ENCODE measurements at places on chromosomes 1 and 21.

- no peak for DNase-seq
These were observed 6.6 kb downstream of the LDLRAD2 start for GRCh38 chr1:21818656-21819055.

DNA sequence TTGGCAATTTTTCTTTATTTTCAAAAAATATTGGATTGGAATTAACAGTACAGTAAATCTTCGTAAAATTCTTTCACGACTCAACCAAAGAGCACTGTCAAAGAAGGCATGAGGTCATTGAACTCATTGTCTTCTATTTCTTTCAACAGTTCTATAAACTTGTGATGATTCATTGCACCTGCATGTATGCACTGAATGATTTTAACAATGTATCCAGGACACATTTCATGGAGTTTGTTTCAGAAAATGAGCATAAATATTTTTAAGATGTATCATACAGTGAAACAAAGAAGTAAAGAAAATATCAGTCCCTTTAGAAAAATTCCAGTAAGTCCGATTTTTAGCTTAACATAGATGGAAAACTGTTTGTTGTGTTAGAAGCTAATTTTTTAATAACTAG, 33.6 kb upstream of the CD34 start:
- no peak for DNase-seq

GRCh38 chr1:179351281-179351680, 14.5 kb upstream of the AXDND1 start:
- DNase-seq = no peak

- DNase-seq = no peak
These were observed 168.0 kb upstream of the NR5A2 start for GRCh38 chr1:199859491-199859933.

GRCh38 chr1:169584483-169585144, 1.7 kb downstream of the F5 start:
- DNase-seq = no peak

DNA sequence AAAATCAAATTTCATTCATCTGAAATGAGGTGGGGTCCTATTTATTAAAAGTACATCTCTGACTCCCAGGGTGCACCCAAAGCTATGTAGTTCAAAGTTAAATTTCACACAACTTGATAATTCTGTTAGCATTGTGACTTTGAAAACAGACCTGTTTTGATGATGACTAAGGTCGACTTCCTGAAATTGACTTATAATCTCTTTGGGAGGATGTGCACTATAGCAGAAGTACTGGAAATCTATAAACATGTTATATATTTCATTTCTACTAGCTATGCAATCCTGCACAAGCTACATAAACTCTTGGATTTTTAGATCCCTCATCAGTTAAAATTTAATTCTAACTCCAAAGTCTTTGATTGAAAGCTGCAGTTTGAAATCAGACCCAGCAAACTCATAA, 507.6 kb downstream of the NEGR1 start:
- no peak for DNase-seq

DNA sequence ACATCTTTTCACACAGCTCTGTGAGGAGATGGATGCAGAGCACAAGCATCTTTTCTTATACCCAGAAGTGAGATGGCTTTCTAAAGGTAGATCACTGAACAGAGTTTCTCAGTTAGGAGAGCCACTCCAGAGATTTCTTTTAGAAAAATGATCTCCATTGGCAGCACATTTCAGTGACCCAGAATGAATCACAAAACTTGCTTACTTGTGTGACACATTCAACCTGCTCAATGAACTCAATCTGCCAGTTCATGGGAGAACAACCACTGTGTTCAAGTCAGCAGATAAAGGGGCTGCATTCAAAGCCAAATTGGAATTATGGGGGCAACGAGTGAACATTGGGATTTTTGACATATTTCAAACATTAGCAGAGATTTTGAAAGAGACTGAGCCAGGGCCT, 78.3 kb downstream of the UCHL5 start:
- DNase-seq = no peak

DNA sequence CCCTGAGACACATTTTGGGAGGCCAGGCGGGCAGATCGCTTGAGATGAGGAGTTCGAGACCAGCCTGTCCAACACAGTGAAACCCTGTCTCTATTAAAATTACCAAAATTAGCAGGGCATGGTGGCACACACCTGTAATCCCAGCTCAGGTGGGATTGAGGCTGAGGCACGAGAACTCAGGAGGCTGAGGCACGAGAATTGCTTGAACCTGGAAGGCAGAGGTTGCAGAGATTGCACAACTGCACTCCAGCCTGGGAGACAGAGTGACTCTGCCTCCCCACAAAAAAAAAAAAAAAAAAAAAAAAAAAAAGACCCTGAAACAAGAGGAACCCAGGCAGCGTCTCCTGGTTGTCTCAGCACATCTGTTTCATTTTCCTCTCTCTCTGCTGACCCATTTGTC, 24.2 kb downstream of the PGM1 start:
- DNase-seq = no peak

GRCh38 chr1:51663105-51663504, 46.2 kb downstream of the OSBPL9 start:
- DNase-seq = no peak

- no peak for DNase-seq
These were observed 81.5 kb downstream of the CAMK2N1 start for GRCh38 chr1:20404466-20404865.

- no peak for DNase-seq
These were observed 25.3 kb downstream of the SERTAD4 start for GRCh38 chr1:210257698-210258529.

- DNase-seq = no peak
These were observed 239.1 kb upstream of the SGIP1 start for GRCh38 chr1:66294707-66295370.

GRCh38 chr1:69077198-69077597, 490.5 kb upstream of the LRRC7 start:
- DNase-seq = no peak

DNA sequence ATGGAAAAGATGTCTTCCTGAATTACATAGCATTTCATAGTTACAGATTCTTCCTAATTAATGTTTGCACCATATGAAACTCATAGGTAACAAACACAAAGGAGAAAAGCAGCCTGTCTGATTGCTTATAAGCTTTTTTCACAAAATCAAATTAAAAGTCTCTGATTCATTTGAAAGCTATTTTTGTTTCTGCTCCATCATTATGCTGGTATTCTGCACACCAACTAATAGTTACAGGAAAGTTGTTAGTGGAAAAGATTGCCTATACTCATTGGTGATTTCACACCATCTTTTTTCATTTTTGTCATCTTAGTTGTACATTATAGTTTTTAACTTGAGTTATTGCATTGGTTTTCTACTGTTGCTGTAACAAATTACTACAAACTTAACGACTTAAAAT, 70.0 kb downstream of the PRKAA2 start:
- no peak for DNase-seq

DNA sequence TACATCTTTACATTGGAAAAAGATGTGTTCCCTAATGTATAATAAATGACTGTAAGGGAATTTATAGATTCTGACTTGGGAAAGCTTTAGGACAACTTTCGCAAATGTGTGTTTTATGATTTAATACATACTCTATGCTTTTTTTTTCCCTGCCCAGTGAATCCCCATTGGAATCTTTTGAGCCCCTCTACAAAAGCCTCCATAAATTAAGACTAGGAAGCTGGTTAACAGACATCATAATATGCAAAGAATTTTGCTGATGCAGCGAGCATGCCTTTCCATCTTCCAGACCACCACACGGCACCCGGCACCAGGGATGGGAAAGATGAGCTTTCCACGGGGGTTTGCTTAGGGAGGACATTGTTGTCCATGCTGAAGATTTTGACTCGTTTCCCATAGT, 156.1 kb upstream of the IVNS1ABP start:
- DNase-seq = no peak

DNA sequence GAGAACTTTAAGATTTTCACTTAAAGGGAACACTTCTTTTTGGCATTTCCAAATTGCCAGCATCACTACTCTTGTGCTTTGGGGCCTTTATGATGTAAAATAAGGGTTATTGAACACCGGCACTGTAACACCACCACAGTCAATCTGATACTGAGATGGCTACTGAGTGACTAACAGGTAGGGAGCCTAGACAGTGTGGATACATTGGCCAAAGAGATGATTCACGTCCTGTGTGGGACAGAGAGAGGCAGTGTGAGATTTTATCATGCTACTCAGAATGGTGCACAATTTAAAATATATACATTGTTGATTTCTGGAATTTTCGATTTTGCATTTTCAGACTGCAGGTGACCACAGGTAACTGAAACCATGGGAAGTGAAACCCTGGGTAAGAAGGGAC, 261.6 kb downstream of the SPATA17 start:
- DNase-seq = no peak

DNA sequence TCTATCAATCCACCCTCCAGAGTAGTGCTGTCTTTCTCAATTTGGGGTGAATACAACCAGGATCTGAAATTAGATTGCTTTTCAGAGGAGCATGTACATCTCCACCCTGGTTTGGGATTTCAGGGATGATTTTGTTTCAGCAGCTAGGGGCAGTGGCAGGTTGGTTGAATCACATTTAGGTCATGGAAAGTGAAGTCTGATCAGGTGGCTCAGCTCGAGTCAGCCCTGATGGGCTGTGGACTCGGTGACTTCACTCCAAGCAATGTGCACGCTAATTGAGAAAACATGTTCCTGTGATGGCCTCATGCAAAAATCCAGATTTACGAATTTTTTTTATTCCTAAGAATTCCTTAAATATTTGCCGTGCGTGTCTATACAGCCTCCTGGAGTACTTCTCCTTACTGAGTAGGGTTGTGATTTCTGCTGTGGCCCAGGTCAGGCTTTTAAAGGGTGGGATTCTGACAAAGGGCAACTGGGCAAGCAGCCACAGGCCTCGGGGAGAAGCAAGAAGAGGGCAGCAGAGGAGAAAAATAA, 7.5 kb downstream of the NGF start:
- no peak for DNase-seq

- no peak for DNase-seq
These were observed 15.8 kb downstream of the OR14I1 start for GRCh38 chr1:248686815-248687214.

GRCh38 chr21:46111193-46111571, 13.3 kb downstream of the COL6A2 start:
- DNase-seq = no peak

DNA sequence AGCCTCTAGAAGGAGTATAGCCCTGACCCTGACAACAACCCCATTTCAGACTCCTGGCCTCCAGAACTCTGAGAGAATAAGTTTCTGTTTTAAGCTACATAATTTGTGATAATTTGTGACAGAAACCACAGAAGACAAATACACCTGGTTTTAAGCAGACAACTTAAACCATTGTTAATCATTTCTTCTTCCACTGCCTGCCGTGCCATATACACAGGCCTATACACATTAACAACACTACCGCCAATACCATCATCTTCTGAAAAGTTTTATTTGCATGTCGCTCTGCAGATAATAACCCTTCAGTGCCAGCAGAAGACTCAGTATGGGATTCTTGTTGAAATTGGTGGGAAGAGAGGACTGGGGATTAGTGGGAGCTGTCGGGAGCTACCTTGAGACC, 39.9 kb upstream of the KRTAP19-8 start:
- DNase-seq = no peak

DNA sequence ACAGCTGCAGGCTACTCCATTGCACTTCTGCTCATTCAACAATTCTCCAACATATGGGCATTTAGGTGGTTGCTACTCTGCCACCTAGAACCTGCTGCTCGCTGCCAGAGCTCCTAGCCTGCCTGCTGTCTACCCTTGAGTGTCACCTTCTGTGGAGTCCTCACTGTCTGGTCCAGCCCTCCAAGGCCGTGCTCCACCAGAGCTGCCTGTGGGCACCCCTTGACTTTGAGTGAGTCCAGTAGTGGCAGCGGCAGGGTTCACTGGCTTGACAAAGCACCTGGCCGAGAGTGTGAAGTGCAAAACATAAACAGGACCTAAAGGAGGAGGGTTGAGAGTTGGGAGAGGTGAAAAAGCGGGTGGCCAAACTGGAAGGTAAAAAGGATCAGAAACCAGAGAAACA, 120.3 kb upstream of the DNAH14 start:
- no peak for DNase-seq

- no peak for DNase-seq
These were observed 1.1 kb downstream of the KCNH1 start for GRCh38 chr1:211132721-211133392.

DNA sequence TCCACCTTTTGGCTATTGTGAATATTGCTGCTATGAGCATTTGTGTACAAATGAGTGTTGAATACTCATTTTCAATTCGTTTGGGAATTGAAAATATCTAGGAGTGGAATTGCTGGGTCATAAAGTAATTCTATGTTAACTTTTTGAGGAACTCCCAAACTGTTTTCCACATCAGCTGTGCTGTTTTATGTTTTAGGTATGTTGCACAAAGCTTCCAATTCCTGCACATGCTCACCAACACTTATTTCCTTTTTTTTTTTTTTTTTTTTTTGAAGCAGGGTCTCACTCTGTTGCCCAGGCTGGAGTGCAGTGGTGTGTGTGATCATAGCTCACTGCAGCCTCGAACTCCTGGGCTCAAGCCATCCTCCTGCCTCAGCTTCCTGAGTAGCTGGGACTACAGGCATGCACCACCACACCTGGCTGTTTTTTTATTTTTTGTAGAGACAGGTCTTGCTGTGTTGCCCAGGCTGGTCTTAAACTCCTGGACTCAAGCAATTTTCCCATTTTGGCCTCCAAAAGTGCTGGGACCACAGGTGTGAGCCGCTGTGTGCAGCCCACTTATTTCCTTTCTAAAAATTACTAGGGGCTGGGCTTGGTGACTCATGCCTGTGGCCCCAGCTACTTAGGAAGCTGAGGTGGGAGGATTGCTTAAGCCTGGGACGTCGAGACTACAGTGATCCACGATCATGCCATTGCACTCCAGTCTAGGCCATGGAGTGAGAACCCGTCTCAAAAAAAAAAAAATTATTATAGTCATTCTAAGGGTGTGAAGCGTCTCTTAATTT, 33.4 kb downstream of the TMCC2 start:
- DNase-seq = no peak

DNA sequence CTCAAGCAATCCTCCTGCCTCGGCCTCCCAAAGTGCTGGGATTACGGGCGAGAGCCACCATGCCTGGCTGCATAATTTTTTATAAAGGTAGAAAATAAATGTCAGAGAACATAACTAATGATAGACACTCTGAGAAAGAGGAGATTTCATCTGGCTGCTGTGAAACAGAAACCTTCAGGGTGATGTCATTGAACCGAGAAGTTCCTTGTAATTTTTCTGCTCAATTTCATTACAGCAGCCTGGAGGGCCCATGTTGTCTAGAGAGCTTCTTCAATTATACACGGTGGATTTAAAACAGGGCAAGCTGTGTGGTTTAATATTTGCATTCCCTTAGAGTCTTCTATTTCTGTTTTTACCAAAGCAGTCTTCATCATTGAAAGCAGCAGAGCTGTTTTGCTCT, 64.3 kb upstream of the MORC3 start:
- no peak for DNase-seq

GRCh38 chr1:7590426-7590790, 180.7 kb upstream of the VAMP3 start:
- no peak for DNase-seq

DNA sequence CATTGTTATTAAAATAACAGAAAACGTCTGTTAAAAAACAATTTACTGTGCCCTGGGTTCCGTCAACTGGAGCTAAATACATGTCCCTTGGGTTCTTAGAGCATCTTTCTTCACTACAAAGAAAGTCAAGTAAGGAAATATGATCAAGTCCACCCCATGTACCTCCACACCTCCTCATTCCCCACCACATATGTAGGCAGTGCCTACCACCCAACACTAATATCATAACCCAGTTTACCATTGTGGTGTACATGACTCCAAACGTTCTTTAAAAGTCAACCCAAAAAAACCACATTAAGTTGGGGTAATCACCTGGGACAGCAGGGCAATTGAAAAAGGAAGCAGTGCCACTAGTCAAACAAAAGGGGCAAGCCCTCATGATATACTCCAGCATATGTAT, 7.8 kb upstream of the LRRC52 start:
- no peak for DNase-seq

GRCh38 chr1:56466538-56466937, 112.8 kb downstream of the PLPP3 start:
- DNase-seq = no peak

All from effector memory CD8-positive, alpha-beta T cell (primary cell).